ENCODE measurements at places on chromosomes 5 and 9.
A peak's percentile ranks its signal among the peaks of the same experiment; 100 is the strongest.

GRCh38 chr9:119523508-119523907 lies 154.3 kb upstream of the BRINP1 start:
- no peak for DNase-seq

GRCh38 chr5:103211576-103212561 lies 46.7 kb upstream of the MACIR start:
- DNase-seq, result no peak

- DNase-seq, result no peak
These were observed 66.1 kb downstream of the PAX5 start for GRCh38 chr9:36967997-36968396.

- no peak for DNase-seq
These were observed 137.1 kb downstream of the KCNIP1 start for GRCh38 chr5:170640731-170641588.

GRCh38 chr5:127029581-127030258 lies 638 bp downstream of the MARCHF3 start:
- peak; percentile 51 for DNase-seq

DNA sequence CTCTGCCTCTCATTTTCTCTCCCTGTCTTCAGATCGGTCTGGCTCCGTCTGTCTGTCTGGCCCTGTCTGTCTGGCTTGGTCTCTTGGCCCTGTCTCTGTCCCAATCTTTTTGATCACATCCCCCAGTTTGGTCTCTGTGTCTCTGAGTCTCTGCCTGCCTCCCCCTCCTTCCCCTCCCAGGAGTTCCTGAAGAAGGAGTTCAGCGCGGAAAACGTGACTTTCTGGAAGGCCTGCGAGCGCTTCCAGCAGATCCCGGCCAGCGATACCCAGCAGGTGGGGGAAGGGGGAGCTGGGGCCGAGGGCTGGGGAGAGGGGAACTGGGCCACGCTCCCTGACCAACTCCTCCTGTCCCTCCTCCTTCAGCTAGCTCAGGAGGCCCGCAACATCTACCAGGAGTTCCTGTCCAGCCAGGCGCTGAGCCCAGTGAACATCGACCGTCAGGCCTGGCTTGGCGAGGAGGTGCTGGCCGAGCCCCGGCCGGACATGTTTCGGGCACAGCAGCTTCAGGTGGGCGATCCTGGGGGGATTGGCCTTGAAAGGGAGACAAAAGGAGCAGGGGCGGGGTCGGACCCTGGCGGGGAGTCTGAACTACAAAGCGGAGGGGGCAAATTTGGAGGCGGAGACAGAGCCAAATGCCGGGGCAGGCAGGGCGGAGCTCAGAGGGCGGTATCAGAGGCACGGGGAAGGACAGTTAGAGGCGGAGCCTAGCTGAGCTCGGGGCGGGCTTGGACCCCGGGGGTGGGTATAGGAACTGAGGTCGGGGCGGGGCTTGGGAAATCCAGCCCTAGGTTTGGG lies 9.0 kb downstream of the RGS14 start:
- DNase-seq, result no peak

- no peak for DNase-seq
These were observed 102.7 kb upstream of the NREP start for GRCh38 chr5:111859533-111860270.

- no peak for DNase-seq
These were observed 79.1 kb upstream of the GOLM1 start for GRCh38 chr9:86178503-86178902.

DNA sequence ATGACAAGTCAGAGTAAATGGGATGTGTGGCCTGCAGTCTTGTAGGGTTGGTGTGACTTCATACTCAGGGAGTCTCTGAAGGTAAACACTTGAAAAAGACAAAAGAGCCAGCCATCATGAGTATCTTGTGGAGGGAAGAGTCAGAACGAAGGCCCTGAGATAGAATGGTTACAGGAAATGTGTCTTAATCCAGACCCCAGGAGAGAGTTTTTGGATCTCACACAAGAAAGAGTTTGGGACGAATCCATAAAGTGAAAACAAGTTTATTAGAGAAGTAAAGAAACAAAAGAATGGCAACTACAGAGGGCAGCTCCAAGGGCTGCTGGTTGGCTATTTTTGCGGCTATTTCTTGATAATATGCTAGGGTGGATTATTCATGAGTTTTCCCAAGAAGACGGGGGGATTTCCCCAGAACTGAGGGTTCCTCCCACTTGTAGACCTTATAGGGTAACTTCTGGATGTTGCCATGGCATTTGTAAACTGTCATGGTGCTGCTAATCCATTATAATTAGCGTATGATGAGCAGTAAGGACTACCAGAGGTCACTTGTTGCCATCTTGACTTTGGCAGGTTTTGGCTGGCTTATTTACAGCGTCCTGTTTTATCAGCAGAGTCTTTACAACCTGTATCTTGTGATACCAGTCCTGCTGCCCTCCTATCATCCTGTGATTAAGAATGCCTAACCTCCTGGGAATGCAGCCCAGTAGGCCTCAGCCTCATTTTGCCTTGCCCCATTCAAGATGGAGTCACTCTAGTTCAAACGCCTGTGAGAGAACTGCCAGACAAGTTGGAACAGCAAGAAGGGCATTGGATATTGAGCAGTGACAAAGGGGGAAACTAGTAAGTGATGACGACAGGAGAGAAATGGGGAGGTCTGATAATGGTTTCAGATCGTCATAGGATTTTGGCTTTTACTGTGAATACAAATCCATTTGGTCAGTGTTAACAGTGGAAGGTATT lies 34.0 kb downstream of the MTRR start:
- DNase-seq, result no peak

GRCh38 chr9:127489471-127490115 lies 38.3 kb downstream of the LRSAM1 start:
- DNase-seq, result no peak

DNA sequence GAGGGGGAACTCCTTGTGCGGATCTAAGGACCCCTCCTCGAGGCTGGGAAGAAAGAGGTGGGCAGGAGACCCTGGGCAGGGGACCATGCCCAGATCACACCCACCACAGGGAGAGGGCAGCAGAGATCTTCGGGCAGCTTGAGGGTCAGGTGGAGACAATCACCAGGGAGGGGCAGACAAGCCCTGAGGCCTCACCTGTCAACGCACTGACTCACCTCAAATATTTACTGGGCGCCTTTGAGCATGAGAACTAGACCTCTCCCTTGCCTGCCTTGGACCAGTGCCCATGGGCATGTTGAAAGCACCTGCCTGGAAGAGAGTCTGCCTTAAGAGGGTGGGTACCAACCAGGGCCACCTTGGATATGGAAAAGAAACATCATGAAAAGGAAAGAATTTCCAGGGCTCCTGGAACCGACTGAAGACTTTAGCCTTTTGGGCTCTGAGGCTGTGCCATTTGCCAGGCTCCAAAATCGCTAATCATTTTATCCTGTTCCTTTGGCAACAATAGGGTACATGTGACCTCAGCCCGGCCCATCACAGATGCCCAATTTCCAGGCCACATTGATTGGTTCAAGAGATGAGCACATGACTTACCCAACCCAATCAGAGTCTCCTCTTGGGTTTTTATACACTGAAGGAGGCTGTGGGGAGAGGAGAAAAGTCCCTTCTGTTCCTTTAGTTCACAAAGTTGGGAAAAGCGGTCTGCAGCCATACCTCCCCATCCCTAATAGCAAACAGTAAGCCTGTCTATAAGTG lies 10.4 kb upstream of the SPINK4 start:
- no peak for DNase-seq

Data from activated CD4-positive, alpha-beta T cell treated with anti-CD3 and anti-CD28 coated beads, Interleukin-2, amount 10 ng/mL, durations not matched to agents 7 days and 5 days (primary cell).